Right atrium auricular region (tissue), 2 donors: ENCODE measurements at places on chromosomes 7 and 10. TPM values are rescaled to one million over a fixed set of nuclear protein-coding genes. Genes with fewer than 3 reads are reported as not detected.

Gene LRRC4
- 7.2 TPM for total RNA-seq

Gene MKI67
- total RNA-seq, result 0.35 TPM

Gene FKBP9
- 73.3 TPM for total RNA-seq

DNA sequence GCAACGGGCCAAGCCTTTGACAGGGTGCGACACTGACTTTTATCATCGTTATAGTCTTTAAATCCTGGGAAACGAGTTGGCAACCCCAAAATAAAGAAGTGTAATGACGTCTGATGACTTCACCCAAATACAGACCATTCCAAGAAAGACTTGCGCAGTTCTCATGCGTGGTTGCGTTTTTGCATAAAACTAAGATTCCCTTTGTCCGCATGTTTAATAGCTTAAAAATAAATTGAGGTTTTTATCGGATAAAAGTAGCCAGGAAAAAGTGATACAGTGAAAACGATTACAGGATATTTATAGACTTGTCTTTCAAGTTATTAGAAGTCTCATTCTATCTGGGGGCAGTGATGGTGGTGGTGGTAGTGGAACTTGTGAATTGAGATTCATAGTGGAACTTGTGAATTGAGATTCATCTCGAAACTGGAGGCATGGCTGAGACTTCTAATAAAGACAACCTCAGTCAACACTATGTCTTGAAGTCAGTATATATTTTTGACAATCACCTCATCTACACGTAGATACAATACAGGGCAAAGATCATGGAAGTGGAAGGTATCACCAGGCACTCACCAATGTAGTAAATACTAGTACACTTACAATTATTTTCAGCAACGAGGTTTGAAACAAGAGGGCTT, 1.2 kb upstream of the NAMPT start:
- no peaks in the 10 kb centered on the region for H3K36me3 ChIP-seq
- peak overlapping the region; percentile 81 for H3K4me3 ChIP-seq
- H3K27me3 ChIP-seq, result no peaks in the 10 kb centered on the region
- DNase-seq, result no peak
- peak overlapping the region; percentile 98 for H3K27ac ChIP-seq

DNA sequence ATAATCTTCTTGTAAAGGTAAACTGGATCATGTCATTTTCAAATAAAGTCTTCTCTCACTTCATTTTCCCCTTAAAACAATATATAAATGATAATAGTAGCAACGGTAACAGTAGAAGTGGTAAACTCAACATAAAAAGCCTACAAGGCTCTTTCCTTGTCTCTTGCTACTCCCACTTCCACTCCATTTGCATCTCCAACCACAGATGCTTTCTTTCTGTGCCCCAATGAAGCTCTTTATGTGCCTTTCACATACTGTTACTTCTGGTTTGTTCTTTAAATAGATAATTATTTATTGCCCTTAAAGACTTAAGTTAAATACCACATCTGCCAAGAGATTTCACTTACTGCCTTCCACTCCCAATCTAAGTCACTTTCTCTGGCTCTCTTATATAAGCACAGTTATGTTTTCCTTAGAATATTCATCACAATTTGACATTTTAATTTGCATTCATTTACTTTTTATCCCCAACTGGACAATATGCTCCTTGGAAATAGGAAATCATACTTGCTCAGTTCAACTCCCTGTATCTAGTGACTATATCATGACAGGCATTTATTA, 149.9 kb downstream of the CRPPA start:
- no peaks in the 10 kb centered on the region for H3K4me1 ChIP-seq
- H3K27me3 ChIP-seq, result no peaks in the 10 kb centered on the region
- no peak overlapping the region for H3K27ac ChIP-seq
- no peak overlapping the region for H3K4me3 ChIP-seq
- no peaks in the 10 kb centered on the region for H3K36me3 ChIP-seq

DNA sequence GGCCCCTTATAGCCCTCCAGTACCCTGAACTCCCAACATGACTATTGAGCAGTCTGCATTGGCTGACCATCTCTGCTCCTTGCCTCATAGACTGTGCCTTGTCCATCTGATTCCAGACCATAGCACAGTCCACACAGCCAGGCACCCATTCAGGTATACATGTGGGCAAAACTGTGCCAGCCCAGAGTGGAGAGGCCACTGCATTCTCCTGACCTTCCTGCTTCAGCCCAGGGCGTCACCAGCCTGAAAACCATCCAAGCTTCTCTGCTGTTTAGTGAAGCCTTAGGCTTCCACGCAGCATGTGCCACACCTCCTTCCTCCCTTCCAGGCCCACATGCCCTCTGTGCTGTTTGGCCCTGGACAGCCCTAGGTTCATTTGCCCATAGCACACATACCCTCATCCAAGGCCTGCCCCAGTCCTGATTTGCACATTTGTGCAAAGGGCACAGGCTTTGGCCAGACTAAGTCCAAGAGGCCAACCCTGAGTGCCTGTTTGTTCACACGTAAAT, 10.5 kb downstream of the DDX56 start:
- no peak overlapping the region for H3K27ac ChIP-seq
- no peak overlapping the region for H3K4me3 ChIP-seq
- H3K4me1 ChIP-seq, result peaks cover 12% of the 10 kb centered on the region
- H3K36me3 ChIP-seq, result peaks cover 37% of the 10 kb centered on the region

- no peaks in the 10 kb centered on the region for H3K36me3 ChIP-seq
- no peak overlapping the region for H3K27ac ChIP-seq
- H3K4me3 ChIP-seq, result no peak overlapping the region
- no peaks in the 10 kb centered on the region for H3K27me3 ChIP-seq
Measured at GRCh38 chr7:116986611-116987565, 33.6 kb downstream of the ST7 start.

GRCh38 chr7:130948822-130949221, 214.8 kb upstream of the KLF14 start:
- H3K27ac ChIP-seq, result no peak overlapping the region
- H3K27me3 ChIP-seq, result no peaks in the 10 kb centered on the region
- no peak for DNase-seq
- H3K36me3 ChIP-seq, result peaks cover 26% of the 10 kb centered on the region
- no peak overlapping the region for H3K4me3 ChIP-seq
- no peaks in the 10 kb centered on the region for H3K4me1 ChIP-seq

GRCh38 chr10:71765906-71766716, 7.2 kb downstream of the VSIR start:
- H3K36me3 ChIP-seq, result peaks cover 9% of the 10 kb centered on the region
- peaks cover under 1% of the 10 kb centered on the region for H3K4me1 ChIP-seq
- H3K27me3 ChIP-seq, result no peaks in the 10 kb centered on the region
- no peak overlapping the region for H3K4me3 ChIP-seq

GRCh38 chr7:22651534-22652243, 75.3 kb upstream of the IL6 start:
- no peaks in the 10 kb centered on the region for H3K4me1 ChIP-seq
- no peaks in the 10 kb centered on the region for H3K27me3 ChIP-seq
- DNase-seq, result no peak
- H3K36me3 ChIP-seq, result no peaks in the 10 kb centered on the region

DNA sequence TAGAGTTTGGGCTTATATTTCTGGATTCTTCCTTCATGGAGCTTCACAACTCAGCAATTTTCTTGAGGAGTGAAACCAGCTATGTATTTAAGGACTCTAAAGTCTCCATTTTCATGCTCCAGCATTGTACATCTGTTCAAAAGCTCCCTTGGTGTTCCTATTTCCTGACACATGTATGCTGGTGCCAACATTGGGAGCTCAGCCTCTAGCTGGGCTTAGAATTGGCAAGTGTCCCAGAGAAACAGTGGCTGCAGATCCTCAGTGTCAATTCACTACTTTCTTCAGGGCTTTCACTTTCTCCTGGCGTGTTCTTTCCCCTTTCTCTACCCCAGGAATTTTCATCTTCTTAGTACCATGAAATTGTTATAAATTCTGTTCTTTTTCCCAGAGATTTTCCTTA, 103.1 kb downstream of the ZNF467 start:
- no peak overlapping the region for H3K27ac ChIP-seq
- H3K27me3 ChIP-seq, result no peaks in the 10 kb centered on the region
- no peaks in the 10 kb centered on the region for H3K36me3 ChIP-seq
- no peak overlapping the region for H3K4me3 ChIP-seq

DNA sequence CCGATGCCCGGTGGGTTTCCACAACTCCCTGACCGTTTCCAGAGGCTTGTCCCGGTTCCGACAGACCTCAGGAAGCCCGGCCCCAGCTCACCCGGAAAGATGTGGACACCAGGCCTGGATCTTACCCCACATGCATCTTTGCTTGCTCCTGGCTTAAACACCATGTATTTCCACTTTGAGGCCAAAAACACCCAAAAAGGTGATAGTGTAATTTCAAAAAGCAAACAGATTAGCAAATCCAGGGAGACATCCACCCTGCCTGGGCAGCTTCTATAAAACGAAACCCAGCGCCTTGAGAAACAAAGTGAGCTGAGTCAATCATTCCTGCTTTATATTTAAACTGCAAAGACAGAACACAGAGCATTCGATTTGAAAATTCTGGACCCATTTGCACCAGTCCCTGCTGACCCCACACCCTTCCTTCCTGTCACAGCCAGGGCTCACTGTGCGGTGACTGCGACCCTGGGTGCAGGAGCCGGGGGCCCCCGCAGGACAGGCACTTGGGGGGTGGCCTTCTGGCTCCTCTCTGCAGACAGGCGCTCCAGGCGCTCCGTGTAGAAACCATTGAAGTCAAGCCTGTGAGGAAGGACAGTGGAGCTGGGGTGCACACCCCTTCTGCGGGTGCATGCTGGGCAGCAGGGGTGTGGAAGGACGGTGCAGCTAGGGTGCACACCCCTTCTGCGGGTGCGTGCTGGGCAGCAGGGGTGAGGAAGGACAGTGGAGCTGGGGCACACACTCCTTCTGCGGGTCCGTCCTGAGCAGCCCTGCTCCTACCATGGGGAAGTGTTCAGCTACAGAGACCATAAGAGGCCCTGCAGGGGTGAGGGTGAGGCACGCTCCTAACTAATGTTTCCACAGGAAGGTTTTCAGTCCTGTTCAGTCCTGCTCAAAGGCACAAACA, 2.9 kb upstream of the ADAM8 start:
- no peak overlapping the region for H3K4me3 ChIP-seq
- peaks cover 5% of the 10 kb centered on the region for H3K27me3 ChIP-seq
- H3K4me1 ChIP-seq, result no peaks in the 10 kb centered on the region
- H3K27ac ChIP-seq, result no peak overlapping the region

- H3K4me1 ChIP-seq, result no peaks in the 10 kb centered on the region
- no peak overlapping the region for H3K27ac ChIP-seq
- H3K27me3 ChIP-seq, result no peaks in the 10 kb centered on the region
- H3K4me3 ChIP-seq, result no peak overlapping the region
- H3K36me3 ChIP-seq, result no peaks in the 10 kb centered on the region
- no peak for DNase-seq
Measured at GRCh38 chr7:150735596-150736358, 1.4 kb upstream of the GIMAP5 start.

- peak overlapping the region; percentile 94 for H3K4me3 ChIP-seq
- H3K27ac ChIP-seq, result peak overlapping the region; percentile 99
- no peaks in the 10 kb centered on the region for H3K4me1 ChIP-seq
- no peak for DNase-seq
- no peaks in the 10 kb centered on the region for H3K27me3 ChIP-seq
Measured at GRCh38 chr10:104339469-104340110, 1.3 kb upstream of the ITPRIP start.

DNA sequence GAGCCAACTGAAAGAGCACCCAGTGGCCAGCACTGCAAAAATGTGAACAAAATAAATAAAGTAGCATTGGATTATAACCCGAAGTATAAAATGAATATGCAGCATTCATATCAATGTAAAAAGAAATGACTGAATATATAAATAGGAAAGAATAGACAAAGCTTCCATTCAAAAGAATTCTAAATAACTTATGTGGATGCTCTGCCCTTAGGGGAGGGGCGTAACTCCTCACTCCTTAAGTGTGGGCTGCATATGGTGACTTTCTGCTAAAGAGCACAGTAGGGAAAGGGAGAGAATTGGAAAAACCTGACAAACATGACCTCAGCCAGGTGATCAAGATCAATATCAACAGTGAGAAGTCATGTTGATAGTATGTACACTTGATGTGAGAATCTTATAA, 109.9 kb upstream of the DOCK1 start:
- no peak overlapping the region for H3K4me3 ChIP-seq
- no peak for DNase-seq
- no peaks in the 10 kb centered on the region for H3K27me3 ChIP-seq
- H3K4me1 ChIP-seq, result no peaks in the 10 kb centered on the region

- no peak overlapping the region for H3K4me3 ChIP-seq
- no peaks in the 10 kb centered on the region for H3K27me3 ChIP-seq
- H3K4me1 ChIP-seq, result peaks cover 30% of the 10 kb centered on the region
- peak overlapping the region; percentile 1 for H3K27ac ChIP-seq
Measured at GRCh38 chr10:94011296-94011695, 17.6 kb downstream of the PLCE1 start.

GRCh38 chr10:133445268-133445732, 8.4 kb upstream of the SCART1 start:
- DNase-seq, result peak; percentile 38
- H3K4me3 ChIP-seq, result no peak overlapping the region
- H3K36me3 ChIP-seq, result no peaks in the 10 kb centered on the region
- H3K4me1 ChIP-seq, result no peaks in the 10 kb centered on the region
- no peaks in the 10 kb centered on the region for H3K27me3 ChIP-seq
